ENCODE measurements at places on chromosomes 2 and 18.

- no peak for DNase-seq
Observed at GRCh38 chr2:231001921-231002320, 6.0 kb downstream of the SPATA3 start.

GRCh38 chr2:217478831-217479455, 523.9 kb downstream of the TNS1 start:
- no peak for DNase-seq

DNA sequence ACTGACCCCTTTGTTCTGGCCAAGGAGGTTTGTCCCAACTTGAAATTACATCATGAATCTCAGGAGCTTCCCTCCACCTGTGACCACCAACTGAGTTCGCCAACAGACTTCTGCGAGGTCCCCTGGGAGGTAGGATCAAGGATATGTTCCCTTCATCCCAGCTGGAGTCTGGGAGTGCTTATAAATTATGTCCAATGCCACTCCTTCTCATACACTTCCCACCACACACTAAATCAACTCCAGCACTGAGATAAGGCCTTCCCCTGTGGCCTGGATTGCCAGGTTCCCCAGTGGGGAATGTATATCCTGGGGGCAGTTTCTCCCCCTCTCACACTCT, 99.2 kb downstream of the RND3 start:
- DNase-seq, result no peak

- no peak for DNase-seq
Observed at GRCh38 chr18:56804395-56804794, 153.2 kb downstream of the WDR7 start.

DNA sequence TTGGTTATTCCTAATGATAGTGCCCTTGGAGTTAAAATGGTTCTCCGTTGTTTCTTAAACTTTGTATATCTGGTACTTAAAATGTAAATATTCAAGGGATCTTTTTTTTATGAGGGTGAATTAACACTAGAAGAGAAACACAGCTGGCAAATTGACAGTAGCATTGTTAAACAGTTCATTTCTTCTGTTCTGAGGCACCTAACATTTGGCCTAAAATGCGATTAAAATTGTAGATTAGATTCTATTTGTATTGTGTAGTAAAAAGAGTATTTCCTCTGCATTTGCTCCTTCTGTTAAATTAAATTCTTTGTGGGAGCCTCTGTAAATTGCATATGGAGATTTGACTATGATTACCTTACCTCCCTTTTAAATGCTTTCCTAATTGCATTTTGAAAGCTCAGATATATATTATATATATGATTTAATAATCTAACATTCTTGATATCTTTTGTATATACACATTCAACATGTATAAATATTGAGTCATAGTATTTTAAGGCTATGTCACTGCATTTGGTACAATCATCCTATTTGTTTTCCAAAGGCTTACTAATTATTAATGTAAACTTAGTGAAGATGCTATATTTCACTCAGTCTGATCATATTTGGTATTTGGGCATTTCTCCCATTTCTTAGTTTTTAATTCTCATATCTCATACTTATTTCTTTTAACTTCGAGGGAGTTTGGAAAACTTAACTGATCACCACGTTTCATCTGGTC, 124.4 kb downstream of the AGPS start:
- no peak for DNase-seq

All from SHP77 treated with DMSO at 0.1 percent for 48 hours (cell line).